Type B pancreatic cell (in vitro differentiated cells): ENCODE measurements at places on chromosomes 12 and 14. TPM values are rescaled to one million over a fixed set of nuclear protein-coding genes. Genes with fewer than 3 reads are reported as not detected.
A peak's percentile ranks its signal among the peaks of the same experiment; 100 is the strongest.

DNA sequence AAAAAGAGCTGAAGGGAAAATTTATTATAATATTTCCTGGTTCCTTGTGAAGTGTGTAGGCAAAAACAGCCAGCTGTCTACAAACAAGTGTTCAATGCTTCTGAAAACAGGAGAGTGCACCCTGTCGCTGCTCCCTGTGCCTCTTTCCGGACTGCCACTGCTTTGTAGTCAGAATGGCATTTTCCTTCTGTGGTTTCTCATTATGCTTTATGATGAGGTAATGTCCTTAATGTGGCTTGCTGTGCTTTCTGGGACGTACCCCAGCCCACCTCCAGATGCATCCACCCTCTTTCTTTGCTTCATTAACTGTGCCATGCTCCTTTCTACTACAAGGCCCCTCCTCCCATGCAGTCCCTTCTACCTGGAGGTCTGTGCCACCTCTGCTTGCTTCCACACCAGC, 148.1 kb downstream of the SYT1 start:
- DNase-seq: no peak

DNA sequence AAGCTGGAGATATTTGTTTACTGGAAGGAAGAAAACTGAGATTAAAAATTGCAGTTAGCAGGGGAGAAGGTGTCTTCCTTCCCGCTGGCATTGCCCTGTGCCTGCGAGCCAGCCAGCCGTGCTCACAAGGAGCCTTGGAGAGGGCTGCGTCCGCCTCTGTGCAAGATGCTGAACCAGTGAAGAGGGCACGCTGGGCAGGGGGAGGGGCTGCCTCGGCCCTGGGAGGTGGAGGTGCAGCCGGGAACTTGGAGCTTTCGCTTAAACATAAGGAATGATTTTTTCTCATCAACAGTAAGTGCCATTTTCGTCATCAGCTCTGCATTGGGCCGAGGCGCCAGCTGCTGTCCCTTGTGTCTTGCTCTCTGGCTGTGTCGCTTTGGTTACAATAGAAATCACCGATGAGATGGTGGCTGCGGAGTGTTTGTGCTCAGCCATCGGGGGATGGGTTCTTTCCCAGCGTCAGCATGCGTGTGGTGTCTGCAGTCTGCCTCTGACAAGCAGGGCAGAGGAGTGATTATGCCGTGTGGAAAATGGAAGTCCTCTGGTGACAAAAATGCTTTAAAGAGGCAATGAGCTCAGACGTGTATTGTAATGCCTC, 97.3 kb downstream of the ESR2 start:
- DNase-seq: peak; percentile 77

- no peak for DNase-seq
Measured at GRCh38 chr14:104871656-104872468, 6.8 kb downstream of the CEP170B start.

GRCh38 chr12:70885956-70886355, 34.6 kb downstream of the PTPRR start:
- DNase-seq: no peak

DNA sequence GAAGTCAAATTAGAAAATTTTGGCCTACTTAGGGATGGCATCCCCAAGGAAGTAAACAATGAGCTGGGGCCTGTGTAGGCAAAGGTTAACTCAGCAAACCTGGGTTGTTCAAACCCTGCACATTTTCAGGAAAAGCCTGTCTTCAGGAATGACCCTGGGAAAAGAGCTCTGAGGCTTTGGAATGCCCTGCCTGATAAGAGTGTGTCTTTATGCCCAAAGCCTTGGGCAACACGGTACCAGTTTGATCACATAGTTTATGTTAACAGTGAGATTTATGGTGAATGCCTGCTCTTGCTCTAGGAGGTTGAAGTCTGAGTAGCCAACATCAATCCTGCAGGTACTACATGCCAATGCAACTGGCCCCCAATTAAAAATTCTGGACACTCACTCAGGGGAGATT, 28.2 kb upstream of the STAB2 start:
- DNase-seq: no peak

DNA sequence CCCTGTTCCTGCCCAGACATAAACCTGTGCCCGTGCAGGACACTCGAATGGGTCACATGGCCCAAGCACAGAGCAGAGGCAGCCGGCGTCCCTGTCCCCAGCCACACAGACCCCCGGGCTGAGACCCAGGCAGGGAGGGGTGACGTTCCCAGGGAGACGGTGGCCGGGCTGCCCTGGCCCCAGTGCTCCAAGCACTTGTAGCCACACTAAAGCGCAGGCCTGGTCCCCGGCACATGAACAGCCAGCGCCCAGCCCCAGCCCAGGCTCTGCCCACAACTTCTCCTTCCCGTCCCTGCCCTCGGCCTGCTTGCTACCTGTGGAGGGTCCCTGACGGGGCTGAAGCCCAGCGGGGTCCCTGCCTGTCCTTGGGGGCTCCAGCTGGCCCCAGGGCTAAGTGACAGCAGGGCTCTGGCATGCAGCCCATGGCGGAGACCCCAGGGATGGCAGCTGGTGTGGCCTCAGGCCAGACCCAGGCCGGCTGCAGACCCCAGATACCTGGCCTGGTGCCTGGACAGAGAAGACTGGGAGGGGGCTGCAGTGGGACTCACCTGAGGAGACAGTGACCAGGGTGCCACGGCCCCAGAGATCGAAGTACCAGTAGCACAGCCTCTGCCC, 338.4 kb downstream of the TMEM121 start:
- DNase-seq: peak; percentile 66

- no peak for DNase-seq
Measured at GRCh38 chr14:95480109-95480886, 36.2 kb downstream of the SYNE3 start.

DNA sequence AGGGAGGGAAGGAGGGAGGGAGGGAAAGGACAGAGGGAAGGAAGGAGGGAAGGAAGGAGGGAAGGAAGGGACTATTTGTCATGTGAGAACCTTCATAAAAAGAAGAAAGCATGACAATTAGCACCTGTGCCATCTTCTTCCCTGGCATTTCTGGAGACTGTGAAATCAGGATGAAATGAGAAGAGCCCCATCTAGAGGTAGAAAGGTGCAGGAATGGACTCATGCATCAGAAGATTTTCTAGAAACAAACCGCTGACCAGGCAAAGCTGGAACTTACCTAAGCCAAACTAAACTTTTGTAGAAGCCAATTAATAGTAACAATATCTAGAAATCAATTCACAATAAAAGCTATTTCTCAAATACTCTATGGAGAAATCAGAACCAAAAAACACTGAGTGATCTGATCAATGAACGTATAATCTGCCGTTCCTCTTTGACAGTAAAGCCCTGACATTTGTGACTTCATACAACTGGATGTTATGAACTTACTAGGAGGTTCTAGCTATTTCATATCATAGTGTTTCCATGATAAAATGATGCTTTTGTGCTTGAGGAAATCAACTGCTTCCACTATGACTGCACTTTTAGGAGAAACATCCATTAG, 24.4 kb upstream of the CRACR2A start:
- DNase-seq: no peak

- no peak for DNase-seq
Measured at GRCh38 chr12:26878661-26879119, 45.7 kb upstream of the ITPR2 start.

GRCh38 chr12:108583991-108584390, 13.9 kb downstream of the TMEM119 start:
- no peak for DNase-seq

GRCh38 chr12:2008677-2009076, 4.4 kb upstream of the DCP1B start:
- no peak for DNase-seq

DNA sequence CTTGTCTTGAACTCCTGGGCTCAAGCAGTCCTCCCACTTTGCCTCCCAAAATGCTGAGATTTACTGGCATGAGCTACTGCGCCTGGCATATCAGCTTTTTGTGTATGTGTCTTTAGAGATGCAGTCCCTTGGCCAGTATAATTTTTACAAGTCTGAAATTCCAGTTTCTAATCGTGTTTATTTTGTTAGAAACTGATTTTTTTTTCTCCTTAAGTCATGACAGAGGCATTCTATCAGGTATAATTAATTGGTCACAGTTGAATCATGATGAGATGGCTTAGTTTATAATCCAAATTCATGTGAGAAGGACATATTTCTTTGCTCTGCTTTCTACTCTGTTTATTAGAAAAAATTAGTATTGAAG, 98.9 kb downstream of the PCNX1 start:
- no peak for DNase-seq

DNA sequence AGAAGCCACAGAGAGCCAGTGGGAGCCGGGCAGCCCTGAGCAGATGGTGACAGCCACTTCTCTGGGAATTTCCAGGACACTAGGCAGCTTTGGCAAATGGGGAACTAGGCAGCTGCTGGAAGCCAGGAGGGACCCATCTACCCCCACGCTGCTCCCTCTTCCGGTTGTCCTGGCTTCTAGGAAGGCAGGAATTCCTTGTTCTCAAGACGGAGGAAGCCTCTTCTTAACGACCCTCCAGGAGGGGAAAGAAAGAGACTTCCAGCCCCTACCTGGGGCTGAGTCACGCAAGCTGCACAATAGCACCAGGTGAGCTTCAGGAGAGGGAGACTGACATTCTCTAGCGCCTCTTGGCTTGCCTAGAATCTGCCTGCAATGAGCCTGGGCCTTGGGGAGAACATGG, 141.5 kb downstream of the ANO2 start:
- DNase-seq: no peak

DNA sequence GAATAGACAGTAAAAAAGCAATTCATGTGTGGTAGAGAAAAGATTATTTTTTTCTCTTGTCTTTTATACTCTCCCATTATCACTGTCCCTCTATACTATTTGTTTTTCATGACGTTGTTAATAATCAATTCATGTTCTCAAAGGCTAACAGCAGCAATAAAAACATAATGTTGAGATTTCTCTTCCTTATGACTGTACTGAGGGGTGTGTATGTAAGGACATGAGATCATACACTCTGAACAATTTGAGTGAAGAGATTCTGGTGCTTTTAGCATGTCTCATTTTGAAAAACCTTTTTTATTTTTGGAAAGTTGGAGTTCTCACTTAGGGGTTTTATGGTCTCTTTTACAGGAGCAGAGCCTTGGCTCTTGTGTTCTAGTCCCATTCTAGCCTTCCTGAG, 3.8 kb upstream of the TSPAN8 start:
- DNase-seq: no peak

- DNase-seq: no peak
Measured at GRCh38 chr12:31370531-31371255, 44.7 kb upstream of the SINHCAF start.

GRCh38 chr12:11798856-11799501, 149.5 kb downstream of the ETV6 start:
- no peak for DNase-seq

GRCh38 chr12:90801776-90802175, 153.2 kb downstream of the CCER1 start:
- DNase-seq: no peak

DNA sequence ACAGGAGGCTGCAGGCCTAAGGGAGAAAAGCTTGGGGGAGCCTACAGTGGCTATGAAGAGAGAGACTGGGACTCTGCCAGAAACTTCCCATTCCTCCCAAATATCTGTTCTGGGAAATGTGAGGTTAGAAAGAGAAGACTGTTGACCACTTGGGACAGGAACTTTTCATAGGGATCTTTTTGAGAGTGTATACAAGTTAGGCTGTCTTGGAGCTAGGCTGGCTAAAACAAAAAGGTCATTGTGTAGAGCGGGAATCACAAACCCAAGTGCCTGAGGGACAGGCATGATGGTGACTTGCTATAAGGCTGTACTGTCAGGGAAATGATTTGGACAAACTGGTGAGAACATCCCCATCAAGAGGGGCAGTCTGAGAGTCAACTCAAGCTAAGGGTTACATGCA, 175.1 kb downstream of the GRIP1 start:
- no peak for DNase-seq

DNA sequence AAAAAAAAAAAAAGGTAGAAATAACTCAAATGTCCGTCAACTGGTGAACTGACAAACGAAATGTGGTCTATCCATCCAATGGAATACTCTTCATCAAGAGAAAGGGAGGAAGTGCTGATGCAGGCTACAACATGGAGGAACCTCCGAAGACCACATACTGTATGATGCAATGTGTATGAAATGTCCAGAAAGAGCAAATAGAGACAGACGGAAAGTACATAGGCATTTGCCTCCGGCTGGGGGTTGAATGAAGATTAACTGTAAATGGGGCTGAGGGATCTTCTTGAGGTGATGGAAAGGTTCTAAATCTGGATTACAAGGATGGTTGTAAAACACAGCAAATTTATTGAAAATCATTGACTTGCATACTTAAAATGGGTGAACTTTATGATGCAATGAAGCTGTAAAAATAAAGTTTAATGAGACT, 35.4 kb downstream of the DLK1 start:
- no peak for DNase-seq

Gene CCDC198
- 7.1 and 60.3 TPM in 2 replicates for total RNA-seq

Gene RND1
- 3.2 and 6.9 TPM in 2 replicates for total RNA-seq

Gene CLEC9A
- total RNA-seq: not detected in 2 replicates

Gene LHX5
- total RNA-seq: 0.12 TPM in 1 of 2 replicates, not detected in the other

Gene ACSS3
- 24.5 and 28.0 TPM in 2 replicates for total RNA-seq

Gene SLC6A13
- total RNA-seq: 5.5 and 7.0 TPM in 2 replicates

Gene CHGA
- total RNA-seq: 1,527 and 3,424 TPM in 2 replicates

Gene RNASE7
- 0.55 TPM in 1 of 2 replicates, not detected in the other for total RNA-seq

Gene MIPOL1
- 6.0 and 14.5 TPM in 2 replicates for total RNA-seq
